ENCODE measurements at places on chromosomes 6 and 20.

DNA sequence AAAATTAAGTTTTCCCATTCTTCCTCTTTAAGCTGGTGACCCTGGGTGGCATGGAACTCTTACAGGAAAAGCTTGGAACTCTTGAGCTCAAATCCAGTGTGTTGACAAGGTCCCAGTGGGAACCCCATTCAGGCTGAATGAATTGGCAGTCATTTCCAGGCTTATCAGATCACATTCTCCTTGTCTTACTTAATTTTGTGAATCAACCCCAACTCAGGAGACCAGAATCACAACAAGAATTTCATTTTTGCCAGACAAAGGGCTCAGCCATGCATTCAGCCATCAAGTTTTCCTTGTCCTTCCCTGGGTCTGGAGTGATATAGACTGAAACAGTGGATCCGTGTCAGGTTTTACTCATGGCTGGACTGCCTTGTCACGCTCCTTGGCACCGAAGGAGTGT lies 92.1 kb upstream of the EEF1E1 start:
- DNase-seq = no peak

DNA sequence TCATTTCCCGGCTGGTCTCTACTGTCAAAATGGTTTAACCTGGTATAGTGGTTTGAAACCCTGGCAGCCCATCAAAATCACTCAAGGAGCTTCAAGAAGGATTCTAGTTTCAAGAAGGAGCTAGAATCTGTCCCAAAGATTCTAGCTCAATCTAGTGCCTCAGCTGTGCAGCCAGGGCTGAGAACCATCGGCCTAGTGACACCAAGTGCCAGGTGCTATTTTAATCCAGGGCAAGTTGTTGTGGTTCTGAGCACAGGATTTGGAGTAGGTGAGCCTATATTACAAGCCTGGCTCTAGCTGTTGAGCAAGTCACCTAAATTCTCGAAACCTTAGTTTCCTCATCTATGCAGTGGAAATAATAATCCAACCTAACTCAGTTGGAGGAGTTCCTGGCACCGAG lies 3.7 kb downstream of the MOCS1 start:
- DNase-seq = no peak

DNA sequence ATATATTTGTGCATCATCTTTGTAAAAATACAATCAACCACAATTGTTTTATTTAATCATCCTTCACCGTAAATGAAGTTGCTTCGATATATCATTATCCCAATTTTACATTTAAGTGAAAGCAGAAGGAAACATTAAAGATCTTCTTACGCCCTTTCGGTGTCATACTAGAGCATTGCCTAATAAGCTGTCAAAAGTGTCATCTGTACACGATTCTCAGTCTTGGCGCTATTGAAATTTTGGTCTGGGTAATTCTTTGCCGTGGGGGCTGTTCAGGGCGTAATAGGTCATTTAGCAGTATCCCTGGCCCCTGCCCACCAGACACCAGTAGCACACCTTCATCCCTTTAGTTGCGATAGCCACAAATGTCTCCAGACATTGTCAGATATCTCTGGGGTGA lies 40.4 kb upstream of the TMEM170B start:
- DNase-seq = no peak

DNA sequence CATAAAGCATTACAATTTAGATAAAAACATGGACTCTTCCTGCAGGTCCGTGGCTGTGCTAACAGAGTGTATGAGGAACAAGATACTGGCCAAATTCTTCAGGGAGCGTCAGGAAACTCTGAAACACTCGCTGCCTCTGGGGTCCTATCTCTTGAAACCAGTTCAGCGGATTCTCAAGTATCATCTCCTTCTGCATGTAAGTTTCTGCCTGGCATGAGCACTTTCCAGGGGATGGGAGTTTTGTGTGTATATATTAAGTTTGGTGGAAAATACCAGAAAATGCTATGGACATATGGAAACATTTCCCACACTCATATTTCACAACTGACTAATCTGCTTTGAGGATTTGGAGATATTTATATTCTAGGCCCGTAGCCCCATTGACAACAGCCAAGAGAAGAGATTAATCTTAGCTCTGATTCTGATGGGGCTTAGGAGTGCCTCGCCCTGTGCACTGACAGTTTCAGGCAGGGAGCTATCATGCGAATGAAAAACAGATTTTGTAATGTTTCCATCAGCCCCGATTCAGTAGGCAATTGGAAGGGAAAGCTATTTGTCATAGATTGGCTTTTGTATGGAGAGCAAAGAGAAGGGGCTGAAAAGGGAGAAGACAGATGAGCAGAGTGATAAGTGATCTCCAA lies 64.7 kb upstream of the MTHFD1L start:
- no peak for DNase-seq

DNA sequence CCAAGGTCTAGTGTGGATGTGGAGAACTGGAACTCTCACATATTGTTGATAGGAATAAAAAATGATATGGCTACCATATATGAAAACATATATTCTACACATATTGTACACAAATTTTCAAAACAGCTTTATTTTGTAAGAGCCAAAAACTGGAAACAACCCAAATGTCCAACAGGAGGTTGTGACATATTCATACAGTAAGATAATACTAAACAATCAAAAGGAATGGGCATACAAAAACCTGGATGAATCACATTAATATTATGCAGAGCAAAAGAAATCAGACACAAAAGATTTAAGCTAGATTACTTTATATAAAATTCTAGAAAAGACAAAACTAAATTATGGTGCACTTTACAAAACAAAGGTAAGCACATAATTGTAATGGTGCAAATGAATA lies 223.9 kb downstream of the SIM1 start:
- DNase-seq = no peak

DNA sequence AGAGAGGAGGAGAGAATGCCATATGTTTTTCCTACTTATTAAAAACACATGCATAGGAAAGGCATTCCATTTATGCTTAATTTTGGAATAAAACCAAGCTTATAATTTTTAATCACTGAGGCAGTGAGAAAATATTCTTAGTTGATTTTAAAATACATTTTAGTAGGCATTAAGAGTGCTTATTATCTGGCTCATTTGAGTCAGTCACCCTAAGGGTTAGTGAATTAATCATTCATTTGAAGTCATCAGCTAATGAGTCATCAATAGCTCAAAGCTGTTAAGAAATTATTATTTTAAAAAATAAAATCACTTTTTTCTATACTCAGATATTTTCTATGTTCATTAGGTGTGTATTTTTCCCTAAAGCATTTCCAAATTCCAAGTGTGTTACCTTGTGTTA lies 81.6 kb downstream of the TMEM200A start:
- DNase-seq = no peak

- DNase-seq = no peak
These were observed 72.1 kb downstream of the SULF2 start for GRCh38 chr20:47713163-47713562.

GRCh38 chr6:128256095-128256494 lies 264.3 kb downstream of the PTPRK start:
- DNase-seq = no peak

- DNase-seq = no peak
These were observed 101.8 kb upstream of the PREP start for GRCh38 chr6:105504706-105505105.

GRCh38 chr20:23497536-23497935 lies 6.6 kb downstream of the CST8 start:
- no peak for DNase-seq

DNA sequence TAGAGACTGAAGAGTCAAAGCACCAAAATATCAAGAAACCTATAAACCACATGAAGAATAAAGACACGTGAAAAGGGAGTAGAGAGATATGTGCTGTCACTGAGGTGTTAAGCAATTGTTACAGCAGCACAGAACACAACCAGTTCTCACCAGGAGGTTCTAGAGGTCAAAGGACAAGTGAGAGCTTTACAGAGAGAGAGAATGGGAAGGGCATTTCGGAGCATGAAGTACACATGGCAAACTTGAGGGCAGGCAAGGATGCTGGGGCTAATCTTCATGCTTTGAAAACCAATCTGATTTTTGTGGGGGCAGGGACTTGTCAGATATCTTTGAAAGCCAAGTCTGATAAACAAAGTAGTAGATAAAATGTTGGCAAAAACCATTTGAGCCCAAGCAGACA lies 142.3 kb upstream of the NRSN1 start:
- no peak for DNase-seq

- DNase-seq = no peak
These were observed 110.5 kb downstream of the SCML4 start for GRCh38 chr6:107713563-107713962.

DNA sequence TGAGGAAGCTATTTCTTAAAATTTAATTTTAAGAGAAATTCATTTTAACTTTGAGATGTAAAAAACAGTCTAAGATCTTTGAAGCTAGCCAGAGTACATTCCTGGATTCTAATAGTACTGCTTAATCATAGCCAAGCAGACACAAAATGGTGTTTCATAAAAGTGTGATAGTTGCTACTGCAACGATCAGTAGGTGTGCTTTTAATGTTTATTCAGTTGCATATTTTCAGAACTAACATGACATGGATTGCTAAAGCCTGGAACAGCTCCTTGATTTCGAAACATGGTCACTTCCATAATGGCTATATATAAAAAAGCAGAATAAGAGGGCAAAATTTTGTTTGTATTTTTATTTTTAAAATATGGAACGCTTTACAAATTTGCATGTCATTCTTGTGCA lies 35.5 kb downstream of the SESN1 start:
- no peak for DNase-seq

- no peak for DNase-seq
These were observed 84.7 kb downstream of the UST start for GRCh38 chr6:148831531-148831930.

DNA sequence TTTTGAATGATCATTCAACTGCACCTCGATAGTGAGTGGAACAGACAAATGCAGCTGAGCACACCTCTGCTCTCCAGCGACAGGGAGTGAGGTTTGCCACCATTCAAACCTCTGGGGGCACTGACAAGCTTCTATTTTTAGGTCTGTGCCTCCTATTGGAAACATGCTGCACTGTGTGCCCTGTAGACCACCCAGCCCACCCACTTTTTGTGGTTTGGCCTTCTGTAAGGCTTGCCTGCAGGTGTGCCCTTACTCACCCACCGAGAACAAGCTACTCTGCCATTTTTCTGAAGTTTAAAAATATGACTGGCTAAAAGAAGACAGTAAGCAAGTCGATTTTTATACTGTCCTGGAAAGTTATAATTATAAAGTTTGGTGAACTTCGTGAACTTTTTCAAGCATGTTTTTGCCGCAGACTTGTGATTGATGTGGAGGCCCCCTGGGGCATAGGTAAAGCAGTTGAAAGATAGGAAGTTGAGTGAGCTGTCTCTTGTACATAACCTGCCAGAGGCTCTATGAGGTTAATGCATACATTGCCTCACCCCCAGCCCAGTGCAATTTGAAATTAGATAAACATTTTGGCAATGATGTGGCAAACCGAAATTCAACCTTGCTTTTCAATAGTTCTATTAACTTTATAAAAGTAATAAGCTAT lies 53.8 kb downstream of the ADGRG6 start:
- no peak for DNase-seq

DNA sequence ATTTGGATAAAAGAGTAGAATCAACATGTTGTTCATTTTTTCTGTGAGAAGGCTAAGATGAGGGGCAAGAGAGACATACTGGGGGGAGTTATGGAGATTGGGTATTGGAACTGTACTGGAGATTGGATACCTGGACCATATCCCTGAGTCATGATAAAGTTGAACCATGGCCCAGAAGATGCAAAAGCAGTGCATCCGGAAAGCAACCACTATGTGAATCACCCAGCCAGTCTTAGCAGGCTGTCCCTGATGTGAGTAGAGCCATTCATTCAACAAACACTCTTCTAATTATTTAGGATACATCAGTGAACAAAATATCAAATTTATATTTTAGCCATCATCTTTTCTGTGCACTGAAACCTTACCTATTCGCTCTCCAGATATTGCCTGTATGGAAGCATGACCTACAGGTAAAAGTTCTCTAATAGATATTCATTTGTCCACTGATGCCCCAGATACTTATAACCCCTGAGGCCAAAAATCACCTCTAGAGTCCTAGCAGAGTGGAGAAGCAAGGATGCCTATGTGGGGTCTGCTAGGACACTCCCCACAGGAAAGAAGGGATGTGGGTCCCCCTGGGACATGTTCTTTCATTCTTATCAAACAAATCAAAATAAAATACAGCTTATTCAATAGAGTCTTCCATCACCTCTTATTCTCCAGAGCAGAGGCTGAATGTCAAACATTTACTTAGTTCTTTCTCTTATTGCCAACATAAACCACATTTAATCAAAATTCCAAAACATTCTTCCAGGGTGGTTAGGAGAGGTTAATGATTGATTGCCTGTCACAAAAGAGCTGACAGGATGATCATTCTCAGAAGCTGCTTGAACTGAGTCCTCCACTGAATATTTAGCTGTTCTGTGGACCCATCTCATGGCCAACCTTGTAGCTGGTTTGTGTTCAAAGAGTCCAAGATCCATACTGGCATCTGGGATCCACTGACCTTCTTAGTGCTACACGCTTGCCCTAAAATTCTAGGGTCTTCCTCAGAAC lies 37.0 kb upstream of the PKHD1 start:
- no peak for DNase-seq

DNA sequence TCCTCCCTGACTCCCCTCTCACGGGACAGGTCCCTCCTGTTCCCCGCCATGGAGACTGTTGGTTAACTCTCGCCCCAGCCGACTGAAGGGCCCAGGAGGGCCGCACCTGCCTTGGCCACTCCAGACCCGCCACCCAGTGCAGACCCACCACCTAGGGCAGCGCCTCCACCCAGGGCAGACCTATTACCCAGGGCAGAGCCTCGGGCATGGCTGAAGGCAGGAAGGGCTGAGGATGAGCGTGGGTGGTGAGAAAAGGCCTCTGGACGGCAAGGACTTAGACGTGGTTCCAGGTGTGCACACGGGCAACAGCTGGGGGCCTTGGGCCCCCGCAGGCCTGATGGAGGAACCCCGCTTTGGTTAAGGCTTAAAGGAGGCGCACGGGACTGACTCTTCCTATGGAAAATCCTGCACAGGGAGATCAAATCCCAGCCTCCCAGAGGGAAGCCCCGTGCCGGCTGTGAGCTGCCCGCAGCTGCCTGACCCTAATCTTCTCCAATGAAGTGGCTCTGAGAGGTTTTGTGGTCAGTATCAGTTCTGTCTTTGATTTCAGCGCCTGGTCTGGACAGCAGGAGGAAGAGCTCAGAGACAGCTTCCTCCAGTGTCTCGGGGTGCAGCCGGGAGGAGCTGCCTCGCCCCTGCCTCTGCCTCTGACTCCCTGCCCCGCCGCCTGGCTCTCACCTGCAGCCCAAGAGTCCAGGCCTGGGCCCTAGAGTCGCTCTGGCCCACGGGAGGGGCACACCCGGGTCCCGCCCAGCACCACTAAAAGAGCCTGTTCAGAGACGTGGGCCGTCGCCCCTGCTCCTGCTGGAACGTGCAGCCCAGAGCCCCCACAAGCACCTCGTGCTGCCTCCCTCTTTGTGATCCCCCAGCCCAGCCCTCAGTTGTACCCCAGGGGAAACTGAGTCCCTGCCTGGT lies 12.1 kb upstream of the CHRNA4 start:
- no peak for DNase-seq

- no peak for DNase-seq
These were observed 150.8 kb downstream of the ESR1 start for GRCh38 chr6:151958332-151958731.

- DNase-seq = no peak
These were observed 131.8 kb downstream of the SCML4 start for GRCh38 chr6:107692351-107692750.
